Left renal pelvis (tissue), 4 donors: ENCODE measurements at places on chromosomes 2 and 18.

- DNase-seq, result no peak
These were observed 53.7 kb upstream of the LGALSL start for GRCh38 chr2:64400105-64400728.

DNA sequence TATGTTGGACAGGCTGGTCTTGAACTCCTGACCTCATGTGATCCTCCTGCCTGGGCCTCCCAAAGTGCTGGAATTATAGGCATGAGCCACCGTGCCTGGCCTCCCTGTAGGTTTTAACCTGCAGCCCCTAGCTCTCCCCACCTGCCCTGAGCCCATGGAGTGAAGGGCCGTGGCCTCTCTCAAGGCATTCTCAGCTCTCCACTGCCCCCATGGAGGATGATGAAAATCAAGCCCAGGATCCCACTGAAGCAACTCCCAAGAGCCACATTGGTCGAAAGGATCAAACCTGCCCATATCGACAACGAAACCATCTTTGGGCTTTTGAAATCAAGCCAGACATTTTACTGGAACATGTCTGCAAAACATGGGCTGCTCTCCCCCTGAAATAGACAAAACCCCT, 22.4 kb upstream of the CREG2 start:
- no peak for DNase-seq

- DNase-seq, result peak; percentile 41
These were observed 300.9 kb downstream of the PHLPP1 start for GRCh38 chr18:63016270-63016669.

DNA sequence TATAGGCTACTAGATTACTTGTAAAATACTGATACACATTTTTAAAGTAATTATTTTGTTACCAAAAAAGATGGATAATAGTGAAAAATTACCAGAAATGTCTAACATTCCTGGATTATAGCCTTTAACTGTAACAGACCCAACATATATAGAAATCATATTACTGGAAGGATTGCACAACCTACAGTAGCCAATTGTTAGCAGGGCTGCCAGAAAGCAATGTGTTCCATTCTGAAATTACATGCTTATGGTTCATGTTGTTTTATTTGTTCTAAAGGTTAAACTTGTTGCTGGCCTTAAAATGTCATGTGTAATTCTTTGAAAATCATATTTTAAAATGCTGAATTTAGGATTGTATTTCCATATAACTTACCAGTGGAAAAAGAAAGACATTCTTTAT, 793.6 kb upstream of the ACVR2A start:
- no peak for DNase-seq

- DNase-seq, result no peak
These were observed 8.7 kb upstream of the WIPF1 start for GRCh38 chr2:174606336-174606735.

DNA sequence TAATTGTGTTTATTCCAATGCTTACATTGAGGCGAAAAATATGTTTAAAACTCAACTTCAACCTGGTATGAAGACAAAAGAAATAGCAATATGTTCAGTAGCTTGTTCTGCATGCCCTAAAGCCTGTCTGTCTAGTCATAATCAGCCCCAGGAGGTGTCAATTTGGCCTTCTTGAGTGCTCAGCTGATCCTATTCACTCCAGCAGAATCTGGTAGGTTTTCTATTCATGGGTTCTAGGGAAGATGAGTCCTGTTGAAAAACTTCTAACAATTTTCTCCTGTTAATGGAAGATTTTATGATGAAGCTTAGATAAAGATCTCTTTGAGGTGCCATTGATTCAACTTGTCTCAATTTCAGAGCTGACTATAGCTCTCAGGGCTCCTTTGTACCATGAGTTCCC, 402.0 kb upstream of the UBE2E3 start:
- no peak for DNase-seq

- DNase-seq, result no peak
These were observed 29.8 kb downstream of the ARMC9 start for GRCh38 chr2:231228223-231228622.

- DNase-seq, result no peak
These were observed 86.8 kb downstream of the MAIP1 start for GRCh38 chr2:200042102-200042735.

GRCh38 chr18:74530584-74530862, 3.8 kb upstream of the CNDP1 start:
- no peak for DNase-seq

GRCh38 chr2:52141076-52141475, 1109.1 kb upstream of the NRXN1 start:
- DNase-seq, result no peak

GRCh38 chr2:156864325-156864724, 393.2 kb upstream of the GALNT5 start:
- no peak for DNase-seq

DNA sequence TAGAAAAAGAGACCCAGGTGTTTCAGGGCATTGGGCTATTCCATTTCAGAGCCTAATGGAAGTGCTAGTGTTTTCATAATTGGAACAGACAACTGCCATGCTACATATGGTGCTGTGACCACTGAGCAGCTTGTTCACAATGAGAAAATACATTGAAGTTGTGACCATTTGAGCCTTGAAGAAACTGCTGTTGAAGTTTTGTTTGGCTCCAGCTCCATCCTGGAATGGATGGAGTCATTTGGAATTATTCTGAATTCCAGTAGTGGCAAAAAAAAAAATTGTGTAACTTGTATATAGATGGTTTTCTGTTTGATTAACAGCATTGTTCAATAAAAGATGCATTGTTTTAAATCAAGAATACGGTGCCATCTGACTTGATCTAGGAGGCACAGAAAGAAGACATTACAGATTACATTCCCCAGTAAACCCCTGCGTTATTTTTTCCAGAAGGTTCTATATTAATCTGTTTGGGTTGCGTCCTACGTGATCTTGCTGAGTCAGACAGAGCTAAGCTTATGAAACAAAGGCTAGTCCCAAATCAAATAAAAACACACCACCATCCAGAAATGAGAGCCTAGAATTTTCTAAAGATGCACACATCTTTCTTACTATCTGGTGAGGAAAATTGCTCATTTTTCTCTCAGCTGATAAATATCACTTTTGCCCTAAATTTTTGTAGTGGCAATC, 19.2 kb downstream of the FMNL2 start:
- DNase-seq, result no peak

- DNase-seq, result no peak
These were observed 76.4 kb downstream of the LIPG start for GRCh38 chr18:49638209-49638785.
